GM19239 (cell line): ENCODE measurements at places on chromosomes 12 and 14.

DNA sequence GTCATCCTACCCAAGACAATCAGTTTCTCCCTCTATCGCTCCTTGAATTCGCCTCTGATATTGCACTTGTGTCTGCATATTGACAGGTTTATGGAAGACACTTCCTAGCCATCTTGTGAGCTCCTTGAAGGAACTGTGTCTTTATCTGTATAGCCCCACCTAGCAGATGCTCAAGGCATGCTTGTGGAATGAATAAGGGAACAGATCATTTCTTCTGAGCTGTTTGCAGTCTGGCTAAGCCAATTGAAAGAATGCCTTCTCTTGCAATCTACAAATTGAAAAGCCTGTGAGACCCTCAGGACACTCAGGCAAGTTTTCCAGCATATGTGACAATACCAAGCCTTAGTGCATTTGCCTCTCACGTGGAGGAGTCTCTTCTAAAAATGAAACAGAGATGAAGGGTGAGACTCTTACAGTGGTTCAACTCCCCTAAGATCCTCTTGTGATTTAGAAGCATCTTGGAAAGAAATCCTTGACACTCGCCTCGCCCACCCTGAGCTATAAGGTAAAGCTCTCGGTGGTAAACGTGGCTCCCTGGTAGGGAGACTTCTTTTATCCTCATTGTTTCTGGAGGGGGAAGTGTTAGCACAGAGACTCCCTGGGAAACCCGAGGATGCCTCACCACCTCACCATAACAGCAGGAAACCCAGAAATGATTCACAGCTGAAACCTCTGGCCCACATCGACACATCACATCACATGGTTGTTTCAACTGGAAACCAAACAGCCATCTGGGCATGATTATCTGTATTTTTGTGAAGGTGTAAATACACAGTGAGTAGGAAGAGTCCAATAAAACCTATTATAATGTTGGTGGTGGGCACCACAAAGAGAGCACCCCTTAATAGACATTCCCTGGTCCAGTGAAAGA is 112.3 kb upstream of the BCL2L14 start:
- no peak for DNase-seq

- DNase-seq = peak; percentile 65
These were observed 3.5 kb upstream of the P2RX7 start for GRCh38 chr12:121128908-121129810.

GRCh38 chr14:67934087-67934486 is 114.5 kb downstream of the RAD51B start:
- peak; percentile 30 for DNase-seq

GRCh38 chr12:68439368-68440045 is 107.3 kb upstream of the MDM1 start:
- no peak for DNase-seq

DNA sequence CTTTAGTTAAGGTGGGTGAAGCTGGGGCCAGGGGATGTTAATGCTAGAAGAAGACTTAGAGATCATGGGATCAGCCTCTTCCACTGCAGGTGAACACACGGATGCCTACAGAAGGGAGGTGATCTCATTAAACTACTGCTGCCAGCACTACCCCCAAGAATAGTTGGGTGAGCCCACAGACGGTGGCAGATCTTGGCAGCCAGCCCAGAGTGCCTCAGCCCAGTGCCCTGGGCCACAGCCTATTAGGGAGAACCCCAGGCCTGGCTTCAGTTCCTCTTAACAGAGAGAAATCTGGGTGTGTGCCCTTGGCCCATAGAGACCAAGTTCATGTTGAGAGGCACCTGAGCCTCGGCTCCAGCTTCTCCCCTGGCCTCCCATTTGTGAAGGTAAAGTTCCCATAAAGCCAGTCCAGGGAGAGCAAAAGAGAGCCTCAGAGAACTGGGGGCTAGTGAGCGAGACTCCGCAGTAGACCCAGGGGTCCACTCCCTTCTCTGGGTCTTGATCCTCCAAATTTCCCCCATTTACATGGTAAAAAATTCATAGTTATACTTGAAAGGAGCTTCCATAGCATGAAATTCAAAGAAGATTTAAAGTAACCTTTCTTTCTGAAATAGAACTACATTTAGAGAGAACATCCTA is 125.0 kb upstream of the CCND2 start:
- DNase-seq = no peak

DNA sequence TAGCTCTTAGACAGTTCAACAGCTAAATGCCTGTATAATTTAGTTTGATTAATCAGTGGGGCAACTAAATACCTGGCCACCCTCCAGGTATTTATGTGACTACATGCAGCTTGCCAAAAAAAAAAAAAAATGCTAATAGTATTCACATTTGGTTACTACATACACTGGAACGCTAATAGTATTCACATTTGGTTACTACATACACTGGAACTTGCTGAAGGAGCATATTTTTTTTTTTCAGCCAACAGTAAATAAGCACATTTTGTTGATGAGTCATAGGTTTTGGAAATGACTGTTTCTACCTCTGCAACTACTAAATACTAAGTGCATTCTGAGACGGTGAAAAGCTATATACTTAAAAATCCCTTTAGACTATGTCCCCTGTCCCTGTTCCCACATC is 1172.3 kb downstream of the LRFN5 start:
- DNase-seq = no peak

GRCh38 chr12:42410340-42410739 is 84.4 kb downstream of the PPHLN1 start:
- no peak for DNase-seq

GRCh38 chr12:117526757-117527478 is 165.5 kb upstream of the NOS1 start:
- no peak for DNase-seq

- no peak for DNase-seq
These were observed 110.4 kb upstream of the SCAF11 start for GRCh38 chr12:46100551-46101484.

DNA sequence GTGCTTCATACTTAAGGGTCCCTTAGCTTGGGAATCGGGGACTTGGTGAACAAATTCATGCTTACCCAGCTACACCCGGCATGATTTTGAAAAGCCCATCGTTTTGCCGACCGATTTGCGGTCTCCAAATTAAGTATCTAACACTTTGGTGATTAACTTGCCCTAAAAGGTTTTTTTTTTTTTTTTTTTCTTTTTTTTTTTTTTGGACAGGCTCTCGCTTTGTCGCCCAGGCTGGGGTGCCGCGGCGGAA is 843 bp upstream of the HSP90AA1 start:
- DNase-seq = no peak

DNA sequence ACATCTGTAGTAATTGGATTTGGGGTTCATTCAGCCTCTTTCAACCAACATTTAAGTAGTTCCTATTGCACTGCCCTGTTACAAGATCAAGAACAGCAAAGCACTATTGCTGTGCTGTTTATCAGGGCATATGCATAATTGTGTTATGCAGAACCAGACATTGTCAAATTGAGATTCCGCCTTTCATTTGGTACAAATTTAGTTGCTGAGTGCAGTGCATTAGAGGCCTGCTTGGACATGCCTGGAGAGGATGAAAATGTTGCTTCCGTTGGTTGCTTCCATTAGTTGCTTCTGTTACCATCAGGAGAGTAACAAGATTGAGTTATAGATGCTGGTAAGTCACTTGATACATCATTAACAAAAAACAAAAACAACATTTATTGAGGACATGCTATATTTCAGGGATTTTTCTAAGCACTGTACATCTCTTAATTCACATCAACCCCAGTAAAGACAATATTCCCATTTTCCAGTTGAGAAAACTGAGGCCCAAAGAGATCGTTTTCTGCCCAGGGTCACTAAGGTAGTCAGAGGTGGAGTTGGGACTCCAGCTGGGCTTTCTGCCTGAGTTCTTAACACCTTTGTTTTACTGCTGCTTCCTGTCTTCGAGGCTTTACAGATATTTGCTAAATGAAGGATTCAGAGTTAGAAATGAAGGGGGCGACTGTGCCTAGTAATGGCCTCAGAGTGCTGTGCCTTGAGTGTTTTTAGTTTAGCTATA is 79.3 kb downstream of the PPP2R5C start:
- no peak for DNase-seq
